ENCODE measurements at places on chromosomes 4 and X.

- DNase-seq, result peak; percentile 24
Observed at GRCh38 chrX:103175944-103176753, 38.8 kb upstream of the BEX4 start.

DNA sequence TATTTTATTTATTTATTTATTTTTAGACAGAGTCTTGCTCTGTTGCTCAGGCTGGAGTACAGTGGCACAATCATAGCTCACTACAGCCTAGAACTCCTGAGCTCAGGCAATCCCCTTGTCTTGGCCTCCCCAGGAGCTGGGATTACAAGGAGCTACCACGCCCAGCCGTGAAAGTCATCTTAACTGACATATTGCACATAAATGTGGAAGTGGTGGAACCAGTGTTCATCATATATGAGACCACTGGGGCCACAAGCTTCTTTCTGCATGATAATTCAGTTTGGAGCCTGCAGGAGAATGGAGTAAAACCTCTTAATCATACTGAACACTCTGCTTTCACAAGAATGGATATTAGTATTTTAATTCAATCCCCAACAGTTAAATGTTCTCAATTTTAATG, 12.5 kb upstream of the CTSO start:
- no peak for DNase-seq

GRCh38 chr4:98771959-98772632, 113.7 kb upstream of the TSPAN5 start:
- no peak for DNase-seq

DNA sequence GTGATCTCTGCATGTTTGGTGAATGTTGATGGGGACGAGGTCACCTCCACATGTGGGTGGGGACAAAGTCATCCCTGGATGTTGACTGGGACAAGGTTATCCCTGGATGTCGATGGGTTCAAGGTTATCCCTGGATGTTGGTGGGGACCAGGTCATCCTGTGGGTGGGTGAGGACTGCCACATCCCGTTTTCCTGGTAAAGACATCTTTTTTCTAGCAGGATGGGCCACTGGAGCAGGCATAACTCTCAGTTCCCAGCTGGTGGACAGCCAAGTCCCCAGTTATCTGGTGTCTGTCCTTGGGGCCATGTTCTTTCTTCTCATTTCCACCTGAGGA, 28.3 kb upstream of the PLCXD1 start:
- no peak for DNase-seq

DNA sequence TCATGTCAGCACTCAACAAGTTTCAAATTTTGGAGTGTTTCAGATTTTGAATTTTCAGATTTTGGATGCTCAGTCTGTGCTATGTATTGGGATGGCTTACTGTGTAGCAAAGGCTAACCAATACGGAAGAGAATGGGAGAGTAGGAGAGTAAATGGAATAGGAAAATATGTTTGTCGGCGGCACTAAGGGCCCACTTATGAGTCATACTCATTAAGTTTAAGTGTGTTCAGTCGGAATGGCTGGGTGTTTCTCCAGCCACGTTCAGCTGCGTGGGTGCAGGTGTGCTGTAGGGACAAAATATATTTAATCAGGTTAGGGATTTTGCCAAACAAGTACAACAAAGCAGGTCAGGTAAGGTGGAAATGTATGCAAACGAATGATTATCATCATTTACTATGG, 13.6 kb downstream of the FTHL17 start:
- DNase-seq, result no peak

- DNase-seq, result no peak
Observed at GRCh38 chr4:118361192-118361591, 8.4 kb upstream of the PRSS12 start.

DNA sequence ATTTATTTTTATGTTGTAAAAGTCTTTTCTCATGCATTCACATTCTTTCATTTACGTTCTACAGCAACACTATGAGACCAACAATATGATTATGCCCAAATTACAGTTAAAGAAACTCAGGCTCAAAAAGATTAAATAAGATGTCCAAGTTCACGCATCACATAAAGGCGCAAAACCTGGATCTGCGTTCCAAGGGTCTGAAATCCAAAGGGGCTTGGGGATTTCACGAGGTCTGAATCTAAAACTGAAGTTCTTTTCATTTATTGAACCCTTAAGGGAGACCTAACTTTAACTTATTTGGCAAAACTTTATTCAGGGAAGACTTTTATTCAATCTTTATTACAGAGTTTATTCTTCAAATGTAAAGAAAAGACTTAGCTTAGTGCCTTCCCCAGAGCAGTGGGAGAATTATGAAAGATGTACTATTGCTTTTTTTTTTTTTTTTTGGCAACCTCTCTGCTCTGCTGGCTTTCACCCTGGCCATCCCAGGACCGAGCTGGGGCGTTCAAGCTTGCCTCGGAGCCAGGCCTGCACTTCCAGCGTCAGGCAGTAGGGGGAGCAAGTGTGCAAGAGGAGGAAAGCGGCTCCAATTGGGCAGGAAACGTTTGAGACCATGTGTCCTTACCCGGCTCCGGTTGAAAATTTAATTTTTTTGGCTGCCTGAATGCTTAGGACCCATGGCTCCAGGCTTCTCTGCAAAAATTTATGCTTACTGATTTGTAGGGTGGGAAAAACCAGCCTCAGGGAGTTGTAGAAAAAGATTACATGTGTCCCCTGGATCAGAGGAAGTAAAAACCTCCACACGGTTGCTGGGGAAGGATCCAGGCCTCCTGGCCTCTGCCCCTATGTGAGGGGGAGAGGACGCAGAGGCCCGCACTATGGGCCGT, 344.3 kb upstream of the KLF3 start:
- peak; percentile 73 for DNase-seq

GRCh38 chr4:81549984-81550383, 78.3 kb upstream of the RASGEF1B start:
- no peak for DNase-seq

DNA sequence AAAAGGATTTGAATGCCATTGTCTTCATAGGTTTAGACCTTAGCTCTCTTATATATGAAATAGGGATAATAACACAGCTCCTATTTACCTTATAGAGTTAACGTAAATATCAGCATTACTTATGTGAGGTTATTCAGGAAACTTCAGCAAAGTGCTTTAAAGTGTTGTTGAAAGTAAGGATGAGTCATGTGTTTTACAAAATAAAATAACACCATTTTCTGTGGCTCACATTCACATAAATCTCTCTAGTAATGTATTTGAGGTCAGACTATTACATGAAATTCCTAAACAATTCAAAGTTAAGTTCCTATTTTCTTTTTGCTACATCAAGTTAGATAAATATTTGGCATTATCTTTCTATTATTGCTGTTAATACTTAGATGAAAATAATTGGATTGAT, 2.9 kb downstream of the GNRHR start:
- no peak for DNase-seq

DNA sequence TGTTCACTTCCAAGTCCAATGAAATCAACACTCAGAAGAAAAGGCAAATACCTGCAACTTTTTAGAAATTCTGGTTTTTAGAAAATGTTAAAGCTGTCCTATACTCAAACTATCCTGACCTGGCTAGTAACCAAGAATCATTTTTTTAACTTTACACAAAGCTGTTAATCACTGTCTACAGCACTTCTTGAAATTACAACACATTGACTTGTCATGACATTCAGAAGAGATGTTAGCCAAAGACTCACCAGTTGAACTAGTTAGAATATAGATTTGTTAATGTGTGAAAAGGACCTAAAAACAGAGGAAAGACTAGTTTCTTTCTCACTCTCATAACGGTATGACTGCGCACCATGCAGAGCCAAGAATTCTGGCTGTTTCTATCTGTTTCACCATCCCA, 98.8 kb downstream of the COX18 start:
- DNase-seq, result no peak

DNA sequence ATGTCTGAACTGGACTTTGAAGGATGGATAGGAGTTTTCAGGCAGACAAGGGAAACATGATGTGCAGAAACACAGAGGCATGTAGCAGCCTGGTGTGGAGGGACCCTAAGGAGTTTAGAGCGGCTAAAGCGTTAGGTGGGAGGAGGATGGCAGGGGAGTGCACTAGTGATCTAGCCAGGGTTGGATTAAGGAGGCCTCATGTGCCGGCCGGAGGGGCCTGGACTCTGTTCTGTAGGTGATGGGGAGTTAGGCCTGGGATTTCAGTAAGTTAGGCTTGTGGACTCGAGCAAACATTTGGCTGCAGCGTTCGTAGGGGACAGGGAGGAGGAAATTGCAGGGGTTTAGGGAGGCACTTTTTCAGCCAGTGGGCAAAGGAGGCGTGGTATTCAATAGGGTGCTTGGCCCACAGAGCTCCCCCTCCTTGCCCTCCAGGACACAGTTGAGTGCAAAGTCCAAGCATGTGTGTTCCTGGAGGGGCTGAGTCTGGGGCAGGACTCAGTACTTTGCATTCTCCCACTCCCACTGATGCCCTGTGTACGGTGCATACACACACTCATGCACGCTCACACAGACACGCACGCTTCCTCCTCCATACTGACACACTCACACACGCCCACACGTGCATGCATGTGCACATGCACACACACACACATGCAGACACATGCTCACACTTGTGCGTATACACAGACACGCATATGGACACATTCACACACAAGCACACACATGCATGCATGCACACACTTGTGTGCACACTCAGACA, 18.6 kb downstream of the PSAPL1 start:
- DNase-seq, result no peak

DNA sequence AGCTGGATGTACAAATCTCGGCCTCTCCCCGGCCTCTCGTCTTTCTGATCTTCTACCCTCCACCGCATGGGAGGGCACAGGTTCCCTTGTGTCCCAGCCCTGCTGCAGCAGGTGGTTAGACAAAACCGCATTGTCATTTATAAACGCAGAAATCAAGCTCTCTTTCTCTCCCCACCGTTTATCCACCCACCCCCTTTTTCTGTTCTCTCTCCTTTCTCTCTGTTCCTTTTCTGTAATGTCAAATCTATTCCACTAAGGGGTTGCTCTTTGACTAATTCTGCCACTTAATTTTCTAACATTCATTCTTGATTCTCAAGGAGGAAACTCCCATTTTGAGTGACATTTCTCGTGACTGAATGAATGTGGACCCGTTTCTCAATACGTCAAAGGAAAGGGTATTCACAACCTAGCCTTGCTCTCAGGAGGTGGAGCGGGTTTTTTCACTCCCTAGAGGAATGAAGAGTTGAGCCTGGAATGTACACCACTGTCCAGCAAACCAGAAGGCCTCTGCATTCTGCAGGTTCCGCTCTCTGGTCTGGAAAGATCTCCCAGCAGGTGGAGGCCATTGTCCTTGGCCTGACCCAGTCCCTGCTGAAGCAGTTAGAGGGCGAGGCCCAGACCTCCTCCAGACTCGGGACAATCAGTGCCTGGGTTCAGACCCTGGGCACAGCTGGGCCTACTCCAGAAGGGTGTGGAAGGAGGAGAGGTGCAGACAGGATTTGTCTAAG, 70.9 kb upstream of the ENPP6 start:
- DNase-seq, result no peak

DNA sequence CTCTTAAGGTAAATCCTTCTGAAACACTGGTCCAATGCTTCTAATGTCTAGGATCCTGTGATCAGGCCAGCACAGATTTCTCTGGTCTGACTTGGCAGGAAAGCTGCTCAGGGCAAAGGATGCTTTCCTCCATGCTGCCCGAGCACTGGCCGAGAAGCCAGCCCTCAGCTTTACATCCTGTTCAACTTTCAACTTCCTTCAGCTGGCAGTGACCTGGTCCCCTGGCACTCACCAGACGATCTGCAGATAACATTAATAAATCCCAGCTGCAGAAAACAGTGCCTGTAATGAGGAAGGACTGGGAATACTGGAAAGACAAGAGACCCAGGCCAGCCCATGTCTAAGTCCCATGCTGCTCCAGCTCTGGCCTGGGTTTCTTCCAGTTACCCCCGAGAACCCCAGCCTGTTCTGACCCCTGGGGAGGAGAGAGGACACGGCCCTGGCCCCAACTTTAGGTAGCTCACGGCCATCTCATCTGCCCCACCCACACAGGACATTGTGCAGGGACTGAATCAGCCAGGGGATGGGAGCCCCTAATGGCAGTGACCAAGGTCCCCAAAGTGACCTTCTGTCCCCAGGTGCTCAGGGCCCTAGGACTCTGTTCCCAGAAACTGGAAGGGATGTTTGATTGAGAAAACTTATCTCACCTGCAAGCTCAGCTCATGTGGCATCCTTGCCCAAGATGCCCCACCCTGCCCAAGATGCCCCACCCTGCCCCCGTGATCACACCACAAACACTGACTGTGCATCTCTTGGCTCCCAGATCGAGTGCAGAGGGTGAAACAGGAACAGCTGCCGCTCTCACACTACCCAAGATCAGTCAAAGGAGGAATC, 28.0 kb downstream of the JAKMIP1 start:
- peak; percentile 79 for DNase-seq

- DNase-seq, result no peak
Observed at GRCh38 chrX:57104921-57105398, 16.4 kb downstream of the SPIN2B start.

DNA sequence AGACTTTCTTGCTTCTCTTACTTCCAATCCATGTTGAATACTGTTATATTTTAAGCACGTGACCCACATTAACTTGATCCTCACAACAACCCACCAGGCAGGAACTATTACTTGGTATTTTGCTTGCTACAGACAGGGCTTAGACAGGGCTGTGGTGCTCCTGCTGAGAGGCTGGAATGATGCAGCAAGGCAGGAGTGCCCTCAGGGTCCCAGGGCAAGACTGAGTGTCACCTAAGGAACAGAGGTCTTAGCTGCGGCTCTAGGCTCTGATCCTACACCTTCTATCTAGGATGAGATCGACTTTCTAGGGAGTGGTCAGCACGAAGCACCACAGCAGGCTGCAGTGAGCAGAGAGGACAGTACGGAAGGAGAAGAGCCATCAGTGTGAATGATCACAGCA, 20.0 kb downstream of the TAPT1 start:
- DNase-seq, result no peak

DNA sequence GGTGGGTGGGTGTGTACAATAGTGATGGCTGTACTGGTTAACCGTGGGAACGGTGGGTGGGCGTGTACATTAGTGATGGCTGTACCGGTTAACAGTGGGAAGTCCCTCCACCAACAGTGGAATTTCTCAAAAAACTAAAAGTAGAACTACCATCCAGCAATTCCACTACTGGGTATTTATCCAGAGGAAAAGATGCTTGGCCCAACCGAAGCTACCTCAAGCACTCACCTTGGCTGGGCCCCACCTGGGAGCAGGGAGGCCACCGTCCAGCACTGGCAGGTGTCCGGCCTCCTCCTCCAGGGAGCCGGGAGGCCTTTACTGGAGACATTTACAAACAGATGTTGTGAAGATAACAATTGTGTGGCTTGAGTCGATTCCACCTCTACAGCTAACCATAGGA, 6.0 kb upstream of the MAEA start:
- no peak for DNase-seq

- DNase-seq, result no peak
Observed at GRCh38 chr4:31051565-31051964, 331.4 kb downstream of the PCDH7 start.

DNA sequence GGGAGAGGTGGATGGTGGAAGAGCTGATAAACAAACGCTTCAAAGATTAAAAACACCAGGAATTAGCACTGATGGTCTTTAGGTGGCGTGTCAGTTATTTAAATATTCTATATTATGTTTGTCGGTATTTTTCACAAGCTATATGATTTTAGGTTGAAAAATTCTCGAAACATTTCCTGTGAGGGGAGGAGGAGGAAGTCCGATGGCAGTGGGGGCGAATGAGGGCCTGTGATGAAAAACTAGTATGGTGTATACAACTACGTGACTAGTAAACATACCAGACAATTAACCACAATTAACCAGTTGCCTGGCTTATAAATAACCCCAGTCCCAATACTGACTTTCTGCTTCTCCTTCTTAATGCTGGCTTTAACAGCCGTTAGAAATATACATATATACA, 595 bp upstream of the NAP1L2 start:
- peak; percentile 19 for DNase-seq

GRCh38 chr4:113849771-113850170, 88.2 kb upstream of the CAMK2D start:
- no peak for DNase-seq

- no peak for DNase-seq
Observed at GRCh38 chr4:30962939-30963338, 242.8 kb downstream of the PCDH7 start.
